ENCODE measurements at places on chromosomes 11 and 22.
A peak's percentile ranks its signal among the peaks of the same experiment; 100 is the strongest.

- peak; percentile 62 for DNase-seq
Measured at GRCh38 chr22:28855355-28856094, 27.8 kb upstream of the ZNRF3 start.

- peak; percentile 65 for DNase-seq
Measured at GRCh38 chr11:71342951-71343827, 90.8 kb upstream of the SHANK2 start.

GRCh38 chr22:20674998-20675397 is 98.9 kb upstream of the SERPIND1 start:
- DNase-seq = no peak

DNA sequence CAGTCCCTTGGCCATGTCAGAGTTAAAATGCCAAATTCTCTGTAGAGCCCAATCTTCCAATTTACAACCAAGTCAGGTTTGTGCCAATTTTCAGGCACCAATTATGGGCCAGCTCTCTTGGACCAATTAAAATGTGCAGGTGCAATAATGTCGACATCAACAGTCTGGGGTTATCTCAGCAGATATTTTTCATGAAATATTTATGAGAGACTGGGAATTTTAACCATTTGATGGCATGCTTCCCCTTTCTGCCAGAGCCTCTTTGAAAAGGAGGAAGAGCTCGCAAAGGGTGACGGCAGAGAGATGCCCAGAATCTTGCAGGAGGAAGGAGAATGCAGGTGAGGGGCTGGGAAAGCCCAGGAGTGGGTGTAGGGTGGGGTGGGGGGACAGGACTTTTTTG is 100.8 kb upstream of the SYT13 start:
- DNase-seq = no peak

DNA sequence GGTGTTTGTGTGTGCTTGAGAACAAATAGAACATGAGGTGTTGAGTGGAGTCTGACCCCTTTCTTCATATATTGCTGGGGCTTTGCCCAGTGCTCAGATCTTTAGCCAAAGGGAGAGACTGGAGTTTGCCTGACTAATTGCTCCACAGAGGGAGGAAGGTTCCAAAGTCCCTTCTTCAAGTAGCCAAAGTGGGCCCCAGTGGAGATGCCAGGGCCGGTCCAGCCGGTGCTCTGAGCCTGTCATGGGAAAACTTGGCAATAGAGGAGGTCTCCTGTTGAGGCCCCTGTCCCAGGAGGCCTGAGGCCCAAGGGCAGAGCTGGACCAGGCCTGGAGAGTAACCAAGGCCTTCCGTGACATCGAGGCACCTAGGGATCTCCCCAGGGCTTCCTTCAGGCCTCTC is 112.3 kb downstream of the DSCAML1 start:
- DNase-seq = no peak

DNA sequence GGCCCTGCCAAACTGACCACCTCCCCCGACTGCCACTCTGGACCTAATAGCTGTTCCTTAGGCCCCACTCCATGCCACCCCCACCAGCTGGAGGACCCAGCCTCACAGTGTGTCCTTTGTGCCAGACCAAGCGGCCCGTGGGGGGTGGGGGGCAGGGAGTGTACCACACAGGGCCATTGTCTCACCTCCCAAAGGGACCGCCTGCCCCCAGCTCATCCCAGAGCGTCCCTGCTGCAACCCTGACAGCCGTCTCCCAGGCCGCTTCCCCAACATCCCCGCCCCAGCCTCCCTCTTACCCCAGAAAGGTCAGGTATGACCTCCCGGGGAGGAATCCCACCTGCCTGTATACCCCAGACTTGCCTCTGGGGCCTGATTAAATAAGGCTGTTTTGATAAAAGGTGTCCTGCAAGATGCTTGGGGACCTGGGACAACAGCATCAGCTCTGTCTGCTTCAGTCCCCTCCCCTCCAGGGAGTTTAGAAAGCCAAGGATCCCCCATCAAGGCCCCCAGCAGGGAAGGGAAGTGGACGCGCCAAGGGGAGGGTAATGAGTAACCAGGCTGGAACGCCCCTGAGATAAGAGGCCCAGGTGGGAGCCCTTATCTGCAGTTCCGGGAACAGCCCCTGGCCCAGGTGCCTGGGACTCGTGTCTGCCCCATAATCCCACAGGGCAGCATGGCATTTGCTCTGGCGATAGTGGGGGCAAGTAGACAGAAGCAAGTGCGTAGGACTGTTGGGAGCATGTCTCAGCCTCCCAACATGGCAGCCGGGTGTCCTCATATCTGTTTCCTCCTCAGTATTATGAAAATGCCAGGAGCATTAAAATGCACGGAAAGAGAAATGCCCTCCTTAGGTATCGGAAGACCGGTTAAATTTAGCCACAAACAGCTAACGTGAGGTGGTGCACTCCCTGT is 9.0 kb downstream of the CDC42EP1 start:
- DNase-seq = no peak

GRCh38 chr22:49785046-49785521 is 42.6 kb downstream of the BRD1 start:
- DNase-seq = no peak

DNA sequence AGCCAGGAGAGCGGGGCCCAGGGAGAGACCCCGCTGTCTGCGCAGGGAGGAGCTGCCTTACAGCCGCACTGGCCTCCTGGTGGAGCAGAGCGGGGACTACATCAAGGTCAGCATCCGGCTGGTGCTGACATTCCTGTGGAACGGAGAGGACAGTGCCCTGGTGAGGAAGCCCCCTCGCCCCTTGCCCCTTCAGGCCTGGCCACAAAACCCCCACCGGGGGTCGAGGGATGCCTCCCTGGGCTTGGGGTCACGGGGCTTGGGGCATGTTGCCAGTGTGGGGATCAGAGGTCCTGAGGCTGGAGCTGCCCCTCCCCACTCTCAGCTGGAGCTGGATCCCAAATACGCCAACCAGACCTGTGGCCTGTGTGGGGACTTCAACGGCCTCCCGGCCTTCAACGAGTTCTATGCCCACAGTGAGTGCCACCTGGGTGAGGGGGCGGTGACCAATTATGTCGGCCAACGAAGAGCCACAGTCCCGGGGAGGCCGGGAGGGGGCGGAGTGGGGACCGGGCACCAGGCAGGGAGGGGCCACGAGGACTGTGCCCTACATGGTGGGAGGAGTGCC is 4.2 kb downstream of the MUC5B start:
- DNase-seq = no peak

GRCh38 chr22:50612528-50613221 is 12.1 kb downstream of the MAPK8IP2 start:
- no peak for DNase-seq

GRCh38 chr11:29306527-29306926 is 710.3 kb downstream of the KCNA4 start:
- no peak for DNase-seq

DNA sequence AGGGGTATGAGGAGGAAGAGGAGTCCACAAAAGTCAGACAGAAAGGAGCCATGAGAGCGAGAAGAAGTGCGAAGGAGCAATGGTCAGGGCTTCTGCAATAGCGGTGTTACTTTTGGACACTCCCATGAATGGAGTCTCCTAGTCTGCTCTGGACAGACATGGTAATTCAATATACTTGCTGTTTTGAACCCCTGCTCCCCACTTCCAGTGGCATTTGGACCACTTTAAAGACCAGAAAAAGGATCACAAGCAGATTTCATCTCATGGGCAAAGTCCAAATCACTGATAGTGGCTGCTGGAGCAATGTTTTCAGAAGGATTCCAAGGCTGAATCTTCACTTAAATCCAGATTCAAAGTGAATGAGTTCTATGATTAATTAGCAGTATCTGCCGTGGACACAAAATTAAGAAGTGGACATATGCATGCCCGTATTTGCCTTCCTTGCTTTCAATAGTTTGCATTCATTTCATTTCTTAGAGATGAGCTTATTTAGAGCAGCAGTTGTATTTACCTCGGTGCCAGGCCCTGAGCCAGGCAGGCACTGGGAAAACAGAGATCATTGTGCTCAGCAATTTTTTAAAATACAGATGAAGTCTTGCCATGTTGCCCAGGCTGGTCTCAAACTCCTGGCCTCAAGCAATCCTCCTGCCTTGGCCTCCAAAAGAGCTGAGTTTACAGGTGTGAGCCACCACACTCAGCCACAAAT is 72.0 kb downstream of the SLC1A2 start:
- no peak for DNase-seq

DNA sequence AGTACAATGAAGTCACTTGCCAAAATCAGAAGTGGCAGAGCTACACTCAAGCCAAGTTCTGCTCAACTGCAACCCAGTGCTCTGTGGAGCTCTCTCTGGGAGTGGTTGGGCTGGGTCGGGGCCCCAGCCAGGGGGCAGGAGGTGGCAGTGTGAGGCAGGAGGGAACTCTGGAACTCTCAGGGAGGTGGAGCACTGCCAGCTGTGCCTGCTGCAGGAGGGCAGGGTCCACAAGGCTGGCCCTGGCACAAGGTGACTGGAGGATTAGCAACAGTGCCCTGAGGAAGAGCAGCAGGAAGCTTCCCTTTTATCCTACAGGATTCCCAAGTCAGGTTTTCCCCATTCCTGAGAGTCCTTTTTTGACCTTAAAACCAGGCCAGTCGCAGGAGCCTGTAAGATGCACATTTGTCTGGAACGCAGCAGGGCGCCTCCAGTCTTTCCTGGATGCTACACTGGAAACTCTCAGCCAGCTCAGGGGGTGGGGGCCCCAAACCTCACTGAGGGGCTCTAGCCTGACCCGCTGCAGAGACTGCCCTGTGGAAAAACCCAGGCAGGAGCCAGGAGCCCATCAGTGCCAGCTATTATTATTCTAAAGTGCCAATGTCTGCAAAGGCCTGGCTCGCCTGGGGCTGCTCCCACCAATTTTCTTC is 31.8 kb downstream of the DKK3 start:
- DNase-seq = no peak

DNA sequence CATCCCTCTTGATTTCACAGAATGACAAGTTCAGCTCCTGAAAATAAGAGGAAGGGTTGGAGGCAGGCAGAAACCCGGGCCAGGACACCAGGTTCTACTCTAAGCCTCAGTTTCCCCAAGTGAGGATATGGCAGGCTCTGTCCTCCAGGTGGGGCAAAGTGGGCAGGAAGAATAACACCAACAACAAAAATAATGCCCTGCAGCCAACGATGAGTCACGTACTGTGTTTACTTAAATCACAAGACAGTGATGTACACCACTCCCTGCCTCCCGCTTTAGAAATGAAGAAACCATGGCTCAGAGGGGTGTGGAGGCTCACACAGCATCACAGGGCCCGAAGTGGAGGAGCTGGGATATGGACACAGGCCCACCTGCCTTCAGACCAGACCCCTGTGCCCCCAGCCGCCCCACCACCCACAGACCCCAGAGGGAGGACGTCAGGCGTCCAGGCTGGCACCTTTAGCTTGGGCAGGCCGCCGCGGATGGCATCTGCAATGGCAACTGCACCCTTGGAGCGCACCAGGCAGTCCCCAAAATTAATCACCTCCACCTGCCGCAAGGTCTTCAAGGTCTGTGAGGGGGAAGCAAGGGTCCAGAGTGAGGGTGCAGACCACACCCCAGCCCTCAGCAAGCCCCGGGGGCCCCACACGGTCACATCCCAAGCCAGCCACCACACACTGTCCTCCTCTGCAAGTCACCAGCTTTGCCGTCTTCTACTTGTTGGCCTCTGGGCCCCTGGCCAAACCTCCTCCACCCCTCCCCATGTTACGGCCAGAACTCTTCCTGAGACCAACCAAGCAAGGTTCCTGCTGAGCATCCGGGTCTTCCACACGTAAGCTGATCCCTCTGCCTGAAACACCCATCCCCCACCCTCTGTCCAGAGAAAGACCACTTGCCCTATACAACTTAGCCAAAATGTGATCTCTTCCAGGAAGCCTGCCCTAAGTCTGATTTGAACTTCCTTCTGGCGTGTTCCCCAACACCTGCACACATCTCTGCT is 15.8 kb upstream of the CHADL start:
- no peak for DNase-seq

GRCh38 chr11:68142028-68142412 is 20.8 kb upstream of the CHKA start:
- DNase-seq = no peak

DNA sequence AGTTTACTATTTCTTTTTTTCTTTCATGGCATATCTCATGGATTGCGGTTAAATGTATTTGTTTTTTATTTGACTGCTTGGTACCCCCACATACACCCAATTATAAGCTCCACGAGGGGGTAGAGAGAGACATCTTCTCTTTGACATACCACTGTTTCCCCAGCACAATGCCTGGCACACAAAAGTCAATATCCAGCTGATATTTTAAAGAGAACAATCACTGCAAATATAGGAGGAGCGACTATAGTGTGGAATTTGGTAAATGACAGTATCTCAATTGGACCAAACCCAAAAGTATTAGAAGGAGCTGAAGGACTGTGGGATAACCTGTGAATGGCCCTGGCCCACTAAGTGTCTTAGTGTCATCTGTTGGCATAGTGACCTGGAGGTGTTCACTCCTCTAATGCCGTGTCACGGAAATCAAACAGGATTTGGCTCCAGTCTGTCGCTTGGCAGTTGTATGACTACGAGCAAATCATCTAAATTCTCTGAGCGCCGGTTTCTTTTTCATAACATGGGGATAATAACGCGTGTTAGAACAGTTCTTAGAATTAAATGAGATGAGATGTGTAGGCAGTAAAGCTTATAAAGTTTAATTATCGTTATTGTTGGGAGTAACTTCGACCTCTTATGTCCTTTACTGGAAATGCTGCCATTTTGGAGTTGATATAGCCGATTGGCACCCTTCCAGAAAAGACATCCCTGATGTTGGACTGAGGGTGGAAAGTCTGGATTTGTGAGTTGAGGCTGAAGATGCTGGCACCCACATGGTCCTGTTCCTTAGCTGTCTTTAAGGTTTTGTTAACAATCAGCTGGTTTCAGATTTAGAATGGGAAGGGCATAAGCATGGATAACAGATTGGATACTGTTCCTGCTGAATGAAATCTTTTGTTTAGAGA is 144.5 kb downstream of the DBX1 start:
- no peak for DNase-seq

DNA sequence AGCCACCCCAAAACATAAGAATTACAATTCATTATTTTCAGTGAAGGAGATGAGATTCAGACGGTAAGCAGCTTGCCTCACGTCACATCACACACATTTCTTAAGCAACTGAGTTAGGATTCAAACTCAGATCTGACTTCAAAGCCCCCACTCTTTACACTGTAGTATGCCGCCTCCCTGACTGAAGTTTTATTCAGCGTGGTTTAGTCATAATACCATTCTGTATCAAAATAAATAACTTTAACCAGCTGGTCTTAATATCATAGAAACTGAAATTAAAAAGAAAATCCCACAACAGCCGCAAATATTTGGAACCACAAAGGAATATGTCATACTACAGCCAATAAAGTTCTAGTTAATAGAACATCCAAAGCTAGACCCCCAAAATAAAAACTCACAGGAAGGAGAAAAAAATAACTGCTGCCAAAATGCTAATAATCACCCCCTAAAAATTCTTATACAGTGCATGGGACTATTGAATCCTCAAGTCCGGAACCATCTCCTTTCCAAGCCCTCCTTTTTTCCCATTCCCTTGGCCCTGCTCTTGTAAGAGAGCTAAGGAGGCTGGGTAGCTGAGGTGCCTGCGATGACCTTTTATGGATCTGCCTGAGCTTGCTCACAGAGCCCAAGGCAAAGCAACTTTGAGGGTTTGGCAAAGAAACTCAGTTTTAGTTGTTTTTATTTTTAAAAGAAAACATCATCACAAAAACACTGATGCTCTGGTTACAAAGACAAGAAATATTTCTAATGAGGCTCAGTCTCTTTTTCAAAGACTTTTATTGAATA is 334.5 kb downstream of the TTC28 start:
- DNase-seq = peak; percentile 31
